M059J (cell line): ENCODE measurements at places on chromosomes 3 and 15.

DNA sequence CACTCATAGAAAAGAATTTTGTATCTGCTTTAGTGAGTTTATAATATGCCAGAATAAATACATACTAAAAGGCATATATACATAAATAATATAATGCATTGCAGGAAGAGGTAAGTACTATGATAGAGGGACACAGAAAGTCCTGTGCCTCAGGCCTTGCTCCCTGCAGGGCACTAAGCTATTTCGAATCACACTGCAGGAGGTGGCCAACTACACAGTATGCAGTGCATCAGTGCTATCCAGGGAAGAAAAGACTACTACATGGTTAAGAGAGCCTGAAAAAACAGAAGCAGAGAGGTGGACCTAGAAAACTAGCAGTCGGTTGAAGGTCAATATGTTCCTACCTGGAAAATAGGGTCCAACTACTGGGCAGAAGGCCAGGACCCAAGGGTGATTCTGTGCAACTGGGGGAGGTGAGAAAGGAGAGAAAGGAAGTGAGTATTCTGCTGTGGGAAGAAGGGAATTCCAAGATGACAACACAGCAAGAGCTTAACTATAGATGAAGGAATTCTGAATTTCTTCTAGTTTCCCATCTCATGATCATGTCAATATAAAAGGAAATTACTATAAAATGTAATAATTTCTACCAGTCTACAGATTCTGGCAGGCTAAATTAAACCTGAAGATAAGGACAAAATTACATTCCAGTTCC is 218.0 kb downstream of the ZBTB20 start:
- DNase-seq, result peak; percentile 2

GRCh38 chr3:107604057-107604822 is 81.5 kb downstream of the BBX start:
- peak; percentile 25 for DNase-seq

DNA sequence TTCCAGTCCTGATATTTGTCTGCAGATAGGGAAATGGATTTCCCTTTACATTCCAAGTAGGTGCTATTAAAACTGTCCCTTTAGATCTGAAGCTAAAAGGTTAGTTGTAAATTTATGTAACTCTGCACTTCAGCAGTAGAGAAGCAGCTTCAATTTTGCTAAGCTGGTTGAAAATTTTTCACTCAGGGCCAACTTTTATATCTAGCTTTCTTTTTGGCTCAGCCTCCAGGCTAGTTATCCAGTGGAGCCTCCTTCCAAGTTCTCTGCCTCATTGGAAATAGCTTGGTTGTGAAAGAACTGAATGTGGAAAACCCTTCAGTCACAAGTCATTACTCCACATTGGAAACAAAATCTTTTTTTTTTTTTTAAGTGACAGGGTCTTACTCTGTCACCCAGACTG is 8.2 kb upstream of the ZNF660 start:
- no peak for DNase-seq

GRCh38 chr3:8261018-8261417 is 240.6 kb upstream of the LMCD1 start:
- no peak for DNase-seq

GRCh38 chr3:193702967-193703366 is 110.0 kb downstream of the OPA1 start:
- no peak for DNase-seq

GRCh38 chr15:99446565-99447496 is 119.0 kb upstream of the MEF2A start:
- no peak for DNase-seq

- no peak for DNase-seq
Measured at GRCh38 chr3:87147562-87147961, 79.5 kb upstream of the CHMP2B start.

GRCh38 chr3:120357807-120358206 is 8.7 kb upstream of the LRRC58 start:
- peak; percentile 22 for DNase-seq

GRCh38 chr3:9623148-9623547 is 26.2 kb upstream of the MTMR14 start:
- DNase-seq, result peak; percentile 29

DNA sequence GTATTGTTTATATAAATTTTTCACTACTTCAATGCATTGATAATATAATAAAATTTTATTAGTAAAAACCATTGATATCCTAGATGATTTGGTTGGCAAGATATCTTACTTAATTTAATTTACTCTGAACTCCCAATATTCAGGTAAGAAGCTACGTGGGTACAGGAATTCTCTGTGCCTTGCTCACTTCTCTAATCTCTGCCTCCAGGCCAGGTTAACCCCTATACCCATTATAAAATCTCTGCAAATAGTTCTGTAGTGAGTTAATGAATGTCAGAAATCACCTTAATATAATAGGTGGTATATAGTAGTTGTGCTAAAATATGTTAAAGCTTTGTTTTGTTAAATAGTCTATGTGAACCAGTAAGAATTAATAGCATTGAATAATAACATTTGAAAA is 465.2 kb downstream of the NLGN1 start:
- no peak for DNase-seq
